Activated CD4-positive, alpha-beta memory T cell treated with anti-CD3 and anti-CD28 coated beads for 36 hours (primary cell): ENCODE measurements at places on chromosomes 4 and X.

GRCh38 chr4:67371615-67372014, 173.7 kb downstream of the CENPC start:
- no peak overlapping the region for H3K4me3 ChIP-seq
- DNase-seq = no peak
- no peaks in the 10 kb centered on the region for H3K4me1 ChIP-seq

- no peaks in the 10 kb centered on the region for H3K4me1 ChIP-seq
- no peak overlapping the region for H3K4me3 ChIP-seq
- no peak overlapping the region for H3K27ac ChIP-seq
- H3K36me3 ChIP-seq = no peaks in the 10 kb centered on the region
Observed at GRCh38 chr4:128322986-128323385, 35.4 kb upstream of the PGRMC2 start.

DNA sequence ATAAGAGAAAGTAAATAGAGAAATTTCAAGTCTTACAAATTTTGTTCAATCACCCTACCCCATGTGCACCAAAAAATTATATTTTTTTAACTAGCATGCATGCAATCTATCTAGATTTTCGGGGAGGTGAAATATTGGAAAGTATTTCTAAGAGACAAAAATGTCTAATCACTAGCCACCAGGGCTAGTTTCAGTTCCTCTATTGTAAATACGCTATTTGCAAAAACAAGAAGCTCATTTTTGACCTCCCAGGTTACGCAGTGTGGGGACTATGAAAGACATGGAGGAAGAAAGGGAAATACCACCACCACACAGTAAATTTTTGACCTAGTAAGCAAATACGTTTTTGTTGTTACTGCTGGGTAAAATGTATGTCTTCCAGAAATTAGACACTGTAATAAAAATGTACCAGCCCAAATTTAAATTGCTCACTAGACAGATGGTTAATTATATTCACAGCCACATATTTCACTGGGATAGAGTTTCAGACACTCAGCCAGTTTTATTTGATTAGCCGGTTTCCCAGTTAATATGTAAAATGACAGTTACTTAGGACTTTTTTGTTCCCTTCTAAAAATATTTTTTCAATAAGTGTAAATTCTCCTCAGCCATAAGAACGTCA, 2.2 kb downstream of the NEXMIF start:
- DNase-seq = no peak
- H3K27ac ChIP-seq = no peak overlapping the region
- H3K36me3 ChIP-seq = no peaks in the 10 kb centered on the region

DNA sequence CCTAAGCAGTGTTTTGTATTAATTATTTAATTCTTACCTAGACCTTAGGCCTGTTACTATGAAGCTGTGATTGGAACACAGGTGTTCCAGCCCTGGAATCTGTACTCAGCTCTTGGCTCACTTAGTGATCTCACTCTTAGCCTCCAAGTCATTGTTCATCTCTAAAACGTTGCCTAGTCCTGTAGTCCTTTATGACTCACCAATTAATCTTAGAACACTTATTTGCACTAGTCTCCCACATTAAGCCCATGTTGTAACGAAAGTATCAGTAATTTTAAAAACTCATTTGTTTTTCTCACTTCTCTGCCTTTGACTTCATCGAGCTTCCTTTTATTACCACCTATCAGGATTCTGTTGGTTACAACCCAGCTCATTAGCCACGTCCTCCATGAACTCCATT, 1224.7 kb upstream of the TENM3 start:
- no peak for DNase-seq
- H3K4me3 ChIP-seq = no peak overlapping the region
- H3K27me3 ChIP-seq = no peaks in the 10 kb centered on the region
- H3K27ac ChIP-seq = no peak overlapping the region
- H3K36me3 ChIP-seq = no peaks in the 10 kb centered on the region
